Amniotic epithelial cell (primary cell): ENCODE measurements at places on chromosomes 3 and 15.
A peak's percentile ranks its signal among the peaks of the same experiment; 100 is the strongest.

- DNase-seq: no peak
Observed at GRCh38 chr3:161576311-161576710, 79.7 kb downstream of the OTOL1 start.

DNA sequence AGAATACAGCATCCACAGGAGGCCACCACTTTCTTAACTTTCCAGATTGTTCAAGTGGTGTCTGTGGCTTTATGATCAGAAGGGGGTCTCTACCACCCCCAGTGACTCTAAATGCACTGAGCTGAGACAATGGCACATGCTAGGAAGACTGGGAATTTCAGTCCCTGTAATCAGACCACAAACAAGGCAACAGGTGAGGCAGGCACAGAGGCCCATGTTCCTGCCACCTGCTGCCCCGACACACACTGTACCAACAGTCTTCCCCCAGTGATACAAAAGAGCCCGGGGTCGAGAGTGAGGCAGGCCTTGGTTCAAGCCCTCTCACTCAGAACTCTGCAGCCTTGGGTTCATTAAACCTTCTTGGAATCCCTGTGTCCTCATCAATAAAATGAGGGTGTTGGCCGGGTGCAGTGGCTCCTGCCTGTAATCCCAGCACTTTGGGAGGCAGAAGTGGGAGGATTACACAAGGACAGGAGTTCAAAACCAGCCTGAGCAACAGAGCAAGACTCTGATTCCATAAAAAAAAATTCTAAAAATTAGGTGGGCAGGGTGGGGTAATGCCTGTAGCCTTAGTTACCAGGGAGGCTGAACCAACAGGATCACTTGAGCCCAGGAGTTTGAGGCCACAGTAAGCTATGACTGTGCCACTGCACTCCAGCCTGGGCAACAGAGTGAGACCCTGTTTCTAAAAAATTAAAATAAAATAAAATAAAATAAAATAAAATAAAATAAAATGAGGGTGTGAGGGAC lies 55.8 kb downstream of the ADCY5 start:
- peak; percentile 17 for DNase-seq

- no peak for DNase-seq
Observed at GRCh38 chr3:135007607-135008006, 212.5 kb downstream of the EPHB1 start.

DNA sequence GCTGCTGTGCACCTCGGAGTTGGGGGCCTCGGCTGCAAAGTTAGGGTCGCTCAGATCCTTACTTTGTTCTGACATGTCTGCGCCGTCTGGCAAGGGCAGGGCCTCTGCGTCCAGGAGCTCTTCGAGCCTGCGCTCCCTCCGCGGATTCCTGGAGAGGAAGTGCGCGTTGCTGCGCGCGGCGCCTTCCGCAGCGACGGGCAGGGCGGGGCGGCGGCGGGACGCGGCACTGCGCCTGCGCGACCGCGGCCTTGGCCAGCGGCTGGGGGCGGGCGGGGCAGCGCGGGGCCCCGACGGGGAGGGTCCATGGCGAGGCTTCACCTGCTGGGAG lies at the start of gene NDN:
Gene NDN (minus strand): TSS at position 163 of the 328 bp plus-strand sequence. CDS start 88 bp downstream, at position 75.
- peak; percentile 30 for DNase-seq

- DNase-seq: peak; percentile 49
Observed at GRCh38 chr15:36591536-36592411, 12.3 kb downstream of the CDIN1 start.

DNA sequence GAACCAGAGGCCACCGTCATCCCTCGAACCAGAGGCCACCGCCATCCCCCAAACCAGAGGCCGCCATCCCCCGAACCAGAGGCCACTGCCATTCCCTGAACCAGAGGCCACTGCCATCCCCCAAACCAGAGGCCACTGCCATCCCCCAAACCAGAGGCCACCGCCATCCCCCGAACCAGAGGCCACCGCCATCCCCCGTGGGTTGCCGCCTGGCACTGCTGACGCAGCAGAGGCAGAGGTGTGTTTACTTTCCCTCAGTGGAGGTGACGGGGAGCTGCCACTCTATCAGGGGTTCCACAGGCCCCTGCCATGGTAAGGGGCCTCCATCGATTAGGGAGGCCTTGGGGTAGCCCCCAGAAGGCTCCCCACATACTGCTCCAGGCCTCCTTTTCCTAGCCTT lies 1.5 kb downstream of the IQSEC1 start:
- no peak for DNase-seq

DNA sequence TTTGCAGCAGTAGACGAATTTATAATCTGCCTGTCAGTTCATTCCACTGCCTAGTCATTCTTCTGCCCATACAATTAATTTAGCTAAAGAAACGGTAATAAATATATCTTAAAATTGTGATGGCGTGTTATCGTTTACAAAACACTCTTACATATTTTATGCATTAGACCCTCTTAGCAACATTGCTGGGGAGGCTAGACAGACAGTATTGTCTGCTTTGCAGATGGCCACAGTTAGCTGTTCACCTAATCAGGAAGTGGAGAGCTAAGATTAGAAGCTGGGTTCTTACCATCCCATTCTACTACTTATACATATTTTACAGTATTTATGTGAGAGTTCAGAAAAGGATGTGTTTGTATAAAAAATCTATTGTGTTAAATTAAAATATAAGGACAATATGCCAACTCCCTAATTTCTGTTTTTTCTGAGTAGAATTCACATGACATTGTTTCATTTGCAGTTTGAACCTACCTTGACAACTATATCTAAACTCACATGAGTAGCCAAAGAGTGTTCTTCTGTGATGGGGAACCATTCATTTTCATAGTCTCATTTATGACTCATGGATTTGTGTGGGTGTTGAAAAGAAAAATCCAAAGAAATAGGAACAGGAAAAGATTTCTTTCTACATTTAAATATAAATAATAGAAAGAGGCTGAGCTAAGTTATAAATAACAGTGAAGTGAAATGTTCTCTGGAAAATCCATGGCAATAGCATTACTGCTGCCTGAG lies 41.7 kb upstream of the C3orf80 start:
- DNase-seq: peak; percentile 27

GRCh38 chr3:71488391-71488809 lies 95.1 kb downstream of the FOXP1 start:
- no peak for DNase-seq

- peak; percentile 36 for DNase-seq
Observed at GRCh38 chr15:32873284-32874114, 155.7 kb downstream of the GREM1 start.

GRCh38 chr3:127677541-127678314 lies 5.0 kb downstream of the ABTB1 start:
- DNase-seq: no peak

- peak; percentile 31 for DNase-seq
Observed at GRCh38 chr3:159941038-159942000, 47.3 kb upstream of the IL12A start.

DNA sequence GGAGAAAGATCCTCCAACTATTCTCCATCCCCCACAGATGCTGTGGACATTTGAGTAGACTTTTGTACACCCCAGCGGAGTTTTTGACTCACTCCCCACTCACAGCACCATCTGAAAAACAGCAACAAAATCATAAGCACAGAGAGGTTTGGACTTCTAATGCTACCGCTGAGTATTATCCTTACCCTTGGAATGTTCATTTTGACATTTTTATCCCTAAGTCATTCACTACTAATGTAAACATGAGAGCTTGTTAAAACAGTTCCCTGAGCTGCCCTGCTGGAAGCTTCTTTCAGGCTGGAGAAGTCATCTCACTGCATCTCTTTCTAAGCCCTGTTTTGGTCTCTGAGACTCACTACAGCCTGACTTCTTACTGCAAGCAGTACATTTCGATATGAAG lies 1045.9 kb downstream of the MCTP2 start:
- peak; percentile 78 for DNase-seq

- peak; percentile 51 for DNase-seq
Observed at GRCh38 chr3:51942603-51943450, 664 bp downstream of the PARP3 start.

- DNase-seq: no peak
Observed at GRCh38 chr3:27796365-27796875, 74.3 kb upstream of the EOMES start.
